AG04450 (cell line): ENCODE measurements at places on chromosomes 5 and 9. TPM values are rescaled to one million over a fixed set of nuclear protein-coding genes. Genes with fewer than 3 reads are reported as not detected.

DNA sequence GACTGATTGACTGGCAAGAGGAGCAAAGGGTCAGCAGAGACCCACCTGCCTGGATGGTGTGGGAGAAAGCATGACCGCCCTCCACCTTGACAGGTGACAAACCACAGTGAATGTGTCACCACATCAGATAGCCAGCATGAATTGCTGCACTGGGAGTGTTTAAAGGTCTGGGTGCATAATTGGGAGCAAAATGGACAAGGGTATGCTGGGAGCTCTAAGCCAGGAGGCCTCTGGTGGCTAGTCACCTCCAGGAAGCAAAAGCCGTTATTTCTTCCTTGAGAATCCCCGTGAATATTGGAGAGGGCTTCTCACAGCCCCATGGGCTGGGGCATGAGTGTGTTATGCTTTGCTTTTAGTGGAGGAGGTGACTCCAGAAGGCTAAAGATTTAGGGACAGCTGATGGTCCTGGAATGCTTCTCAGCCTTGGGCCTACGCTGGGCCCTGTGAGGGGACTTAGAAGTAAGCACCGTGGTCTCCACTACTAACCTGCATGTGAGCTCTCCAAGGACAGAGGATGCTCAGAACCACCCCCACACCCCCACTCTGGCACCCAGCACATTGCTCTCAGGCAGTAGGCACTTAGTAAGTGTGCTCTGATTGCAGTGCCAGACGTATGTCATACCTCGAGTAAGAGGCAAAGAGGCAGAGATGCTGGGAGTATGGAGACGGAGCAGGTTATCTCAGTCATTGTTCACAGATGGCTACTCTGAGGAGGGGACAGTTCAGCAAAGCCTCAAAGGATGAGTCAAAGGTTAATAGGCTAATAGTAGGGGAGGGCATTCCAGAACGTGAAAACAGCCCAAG is 9.1 kb upstream of the IRF1 start:
- no peak for DNase-seq

DNA sequence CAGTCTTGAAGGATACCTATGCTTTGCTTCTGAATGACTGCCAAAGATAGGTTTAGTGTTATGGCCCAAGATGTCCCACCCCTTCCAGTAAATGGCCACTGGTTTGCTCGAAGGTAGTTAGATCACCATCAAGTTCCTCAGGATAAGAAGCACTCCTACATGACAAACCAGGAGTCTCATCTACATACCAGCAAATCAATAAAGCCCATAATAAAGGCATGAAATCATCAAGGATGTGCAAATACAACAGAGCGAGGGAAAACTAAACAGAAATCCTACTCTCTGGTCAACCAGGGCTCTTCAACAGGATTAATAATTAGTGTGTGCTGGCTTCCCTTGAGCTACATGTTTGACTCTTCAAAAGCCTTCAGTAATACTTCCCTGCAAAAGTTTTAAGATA is 141.0 kb downstream of the LHFPL2 start:
- DNase-seq = no peak

DNA sequence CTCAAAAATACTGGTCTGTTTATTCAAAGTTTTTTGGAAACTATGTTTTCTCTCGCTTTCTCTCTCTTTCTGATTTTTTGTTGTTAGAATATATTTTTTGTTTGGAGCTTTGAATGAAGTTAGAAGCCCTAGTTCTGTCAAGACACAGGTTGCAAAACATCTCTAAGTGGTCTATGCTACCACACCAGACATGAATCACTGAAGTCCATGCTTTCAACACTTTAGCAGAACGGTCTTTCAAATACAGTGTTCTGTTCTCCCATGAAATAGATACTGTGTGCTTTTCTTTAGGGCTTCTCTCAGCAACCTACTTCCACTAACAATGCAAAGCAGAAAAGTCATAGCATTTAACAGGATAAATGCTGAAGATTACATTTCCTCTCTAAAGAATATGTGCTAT is 392.5 kb downstream of the TMEM167A start:
- no peak for DNase-seq

DNA sequence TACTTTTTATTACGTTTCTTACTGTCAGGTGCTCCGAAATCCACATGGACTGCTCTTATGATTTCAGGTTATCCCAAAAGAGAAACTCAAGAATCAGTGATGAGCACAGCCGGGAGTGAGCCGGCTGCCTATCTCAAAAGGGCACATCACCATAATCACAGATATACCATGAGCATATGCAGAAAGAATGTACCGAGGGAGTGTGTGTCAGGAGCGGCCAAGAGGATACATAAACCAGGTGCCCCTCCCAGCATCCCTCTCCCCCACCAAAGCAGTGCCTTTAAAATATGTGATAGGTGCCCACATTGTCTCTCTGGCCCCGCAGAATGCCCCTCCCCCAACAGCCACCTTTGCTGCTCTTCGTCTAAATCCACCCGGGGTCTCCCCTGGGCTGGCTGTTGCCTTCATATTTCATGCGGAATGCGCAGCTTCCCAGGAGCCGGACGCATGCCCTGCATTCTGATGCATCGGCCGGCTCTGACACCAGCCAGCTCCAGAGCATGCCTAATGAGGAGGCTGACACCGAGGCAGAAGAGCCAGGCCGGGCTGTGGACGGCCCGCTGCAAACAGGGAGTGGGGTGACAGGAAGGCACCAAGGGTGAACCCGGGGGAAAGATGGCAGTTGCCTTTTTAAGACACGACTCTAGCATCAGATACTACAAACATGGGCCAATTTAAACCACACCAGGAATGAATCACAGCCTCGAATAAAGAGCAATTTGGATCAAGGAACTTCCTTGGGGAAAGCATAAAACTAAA is 652.3 kb downstream of the BNC2 start:
- no peak for DNase-seq

- DNase-seq = no peak
Observed at GRCh38 chr5:175162036-175162435, 281.9 kb downstream of the DRD1 start.

- DNase-seq = no peak
Observed at GRCh38 chr5:170200876-170201275, 31.9 kb upstream of the C5orf58 start.

The C5orf52 gene
- not detected in 2 replicates for polyA plus RNA-seq

DNA sequence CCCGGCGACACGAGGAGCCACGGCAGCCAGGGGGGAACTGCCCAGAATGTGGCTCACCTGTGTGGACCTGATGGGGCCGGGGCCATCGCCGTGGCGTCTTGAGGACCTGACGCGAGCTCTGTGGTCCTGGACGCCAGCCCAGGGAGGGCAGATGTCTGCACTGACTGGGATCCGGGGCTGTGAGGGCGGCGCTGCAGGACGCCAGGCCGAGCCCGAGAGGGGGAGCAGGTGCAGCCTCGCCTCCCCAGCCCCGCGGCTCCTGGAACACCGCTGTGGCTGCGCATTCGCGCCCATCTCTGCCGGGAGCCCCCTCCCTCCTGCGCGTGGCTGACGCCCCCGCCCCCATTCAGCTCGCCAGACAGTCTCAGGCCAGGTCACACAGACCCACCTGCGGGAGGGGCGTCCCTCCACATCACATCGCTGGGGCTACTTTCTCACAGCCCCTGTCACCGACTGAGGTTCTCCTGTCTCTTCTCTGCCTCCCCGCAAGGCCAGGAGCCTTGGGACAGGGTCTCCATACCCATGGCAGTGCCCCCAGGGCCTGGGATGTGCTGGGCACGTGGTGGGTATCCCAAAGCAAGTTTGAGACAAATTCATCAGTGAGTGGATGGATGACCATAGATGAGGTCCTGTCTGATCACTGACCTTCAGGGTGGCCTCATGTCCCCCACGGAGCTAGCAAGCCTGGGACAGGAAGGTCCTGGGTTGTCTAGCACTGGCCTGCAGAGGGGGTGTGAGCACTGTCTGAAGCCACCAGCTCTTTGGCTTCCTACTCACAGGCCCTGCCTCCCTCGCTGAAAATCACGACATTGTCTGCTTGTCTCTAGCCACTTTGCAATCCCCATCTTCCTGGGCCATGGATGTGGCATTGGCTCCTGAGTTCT is 47.3 kb downstream of the RASGEF1C start:
- DNase-seq = no peak

The MARCHF11 gene
- not detected in 2 replicates for polyA plus RNA-seq

GRCh38 chr5:123035918-123036390 is 571 bp downstream of the PPIC start:
- DNase-seq = no peak

The LCN12 gene
- polyA plus RNA-seq = not detected in 2 replicates

GRCh38 chr5:102223542-102224477 is 72.3 kb downstream of the SLCO4C1 start:
- no peak for DNase-seq

The C5orf58 gene
- polyA plus RNA-seq = not detected in 2 replicates

The SPATA31A3 gene
- polyA plus RNA-seq = not detected in 2 replicates

DNA sequence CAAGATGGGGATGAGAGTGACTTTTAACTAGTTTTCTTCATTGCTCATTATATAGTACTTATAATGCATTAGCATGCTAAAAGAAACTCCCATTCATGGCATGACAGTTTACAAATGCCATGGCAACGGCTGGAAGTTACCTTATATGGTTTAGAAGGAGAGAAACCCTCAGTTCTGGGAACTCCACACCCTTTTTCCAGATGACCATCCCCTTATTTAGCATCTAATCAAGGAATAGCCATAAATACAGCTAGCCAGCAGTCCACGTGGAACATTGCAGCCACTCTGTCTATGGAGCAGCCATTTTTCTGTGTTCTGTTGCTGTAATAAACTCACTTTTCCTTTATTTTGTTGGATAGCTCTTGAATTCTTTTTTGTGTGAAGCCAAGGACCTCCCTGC is 1137.8 kb downstream of the CDH18 start:
- no peak for DNase-seq

GRCh38 chr9:136882109-136882946 is 4.0 kb upstream of the TRAF2 start:
- peak; percentile 37 for DNase-seq

The CETN3 gene
- 13.4 and 24.9 TPM in 2 replicates for polyA plus RNA-seq

The SLC36A2 gene
- not detected in 2 replicates for polyA plus RNA-seq

DNA sequence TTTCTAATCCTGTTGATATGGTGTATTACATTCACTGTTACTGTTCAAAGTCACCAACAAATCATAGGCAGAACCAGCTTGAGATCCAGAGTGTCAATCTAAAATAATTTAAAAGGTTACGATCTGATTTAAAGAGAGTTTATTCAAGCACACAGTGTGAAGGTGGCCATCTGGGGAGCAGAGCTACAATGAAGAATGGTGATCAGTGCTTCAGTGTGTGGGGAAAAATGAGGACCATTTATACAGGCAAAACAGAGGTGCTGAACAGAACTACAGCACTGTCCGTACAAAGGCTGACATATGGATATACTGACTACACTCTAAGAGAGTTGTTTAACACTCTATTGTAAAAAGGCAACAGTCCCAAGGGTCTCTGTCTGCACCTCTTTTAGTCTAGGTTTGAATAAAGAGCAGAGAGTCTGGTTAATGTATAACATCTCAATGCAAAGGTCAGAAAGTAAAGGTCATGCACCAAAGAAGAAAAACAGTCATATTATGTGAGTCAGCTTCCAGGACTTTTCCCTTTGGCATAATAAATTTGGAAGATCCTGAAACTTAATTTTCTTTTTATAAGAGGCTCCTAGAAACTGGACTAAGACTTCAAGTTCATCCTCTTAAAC is 29.7 kb upstream of the TDRD7 start:
- DNase-seq = no peak

The CDH6 gene
- polyA plus RNA-seq = 41.7 and 45.7 TPM in 2 replicates

- peak; percentile 29 for DNase-seq
Observed at GRCh38 chr9:134738869-134739659, 97.5 kb downstream of the COL5A1 start.

DNA sequence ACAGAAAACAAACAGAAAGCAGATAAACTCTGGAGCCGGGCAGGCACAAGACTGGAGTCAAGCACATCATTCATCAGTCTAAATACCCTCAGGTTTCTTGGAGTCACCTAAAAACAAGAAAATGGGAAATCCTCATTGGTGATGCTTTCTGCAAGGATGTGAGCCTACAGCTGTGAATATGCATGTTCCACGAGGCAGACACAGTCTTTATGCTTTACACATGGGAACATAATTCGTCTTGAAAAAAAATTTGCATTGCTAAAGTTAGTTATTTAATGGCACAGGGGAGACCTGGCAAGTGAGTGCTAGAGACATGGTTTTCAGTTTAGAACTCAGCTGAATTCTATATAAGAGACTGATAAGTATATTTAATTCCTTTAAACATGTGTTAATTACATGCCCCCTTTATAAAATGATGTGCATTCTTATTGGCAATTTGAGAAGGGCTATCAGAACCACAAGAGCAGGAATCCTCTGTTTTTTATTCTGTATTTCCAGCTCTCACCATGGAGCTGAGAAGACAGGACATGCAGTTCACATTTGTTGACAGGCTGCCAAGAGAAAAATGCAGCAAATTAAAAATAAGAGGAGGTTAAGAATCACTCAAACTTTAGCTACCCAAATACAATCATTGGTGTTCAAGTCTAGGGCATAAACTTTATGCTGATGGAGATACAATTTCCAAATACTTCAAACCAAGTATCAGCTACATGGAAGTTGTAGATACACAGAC is 438.0 kb upstream of the MPDZ start:
- no peak for DNase-seq

DNA sequence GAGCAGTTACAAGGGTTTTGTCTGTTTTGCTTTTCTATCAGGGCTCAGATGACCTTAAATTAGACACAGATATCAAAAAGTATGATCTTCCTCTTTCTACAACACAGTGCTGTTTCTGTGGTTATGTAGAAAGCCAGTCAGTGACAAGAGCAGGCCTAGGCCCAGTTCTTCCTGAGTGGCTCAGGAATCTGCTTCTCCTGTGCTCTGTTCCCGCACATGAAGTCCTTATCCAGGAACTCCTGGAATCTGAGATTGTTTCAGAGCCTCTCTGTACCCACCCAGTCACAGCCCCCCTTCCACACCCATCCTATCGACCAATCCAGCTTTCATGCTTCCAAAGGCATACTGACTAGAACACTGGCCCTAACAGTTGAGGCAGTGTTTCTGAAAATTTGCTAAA is 40.4 kb upstream of the SMU1 start:
- no peak for DNase-seq

DNA sequence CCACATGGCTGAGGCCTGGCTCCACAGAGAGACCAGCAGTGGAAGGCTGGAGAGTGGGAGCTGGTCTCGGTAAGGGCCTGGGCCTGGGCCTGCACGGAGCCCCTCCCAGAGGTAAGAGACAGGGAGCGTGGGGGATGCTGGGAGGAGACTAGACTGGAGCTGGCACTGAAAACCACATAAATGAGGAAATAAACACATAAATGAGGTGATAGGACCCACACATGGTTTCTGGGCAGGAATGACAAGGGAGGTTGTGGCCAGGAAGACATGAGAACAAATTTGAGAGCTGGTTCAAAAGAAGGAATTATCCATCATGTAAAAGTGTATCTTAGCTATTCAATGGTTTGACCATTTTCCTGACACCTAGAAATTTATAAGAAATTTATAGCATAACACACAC is 451.7 kb upstream of the DAP start:
- no peak for DNase-seq

GRCh38 chr5:10876006-10876744 is 115.1 kb upstream of the DAP start:
- DNase-seq = no peak

GRCh38 chr9:90070469-90070868 is 465.7 kb downstream of the GADD45G start:
- DNase-seq = no peak
